ENCODE measurements at places on chromosomes 13 and 19.

- DNase-seq = no peak
Measured at GRCh38 chr19:45182758-45183157, 4.2 kb downstream of the BLOC1S3 start.

DNA sequence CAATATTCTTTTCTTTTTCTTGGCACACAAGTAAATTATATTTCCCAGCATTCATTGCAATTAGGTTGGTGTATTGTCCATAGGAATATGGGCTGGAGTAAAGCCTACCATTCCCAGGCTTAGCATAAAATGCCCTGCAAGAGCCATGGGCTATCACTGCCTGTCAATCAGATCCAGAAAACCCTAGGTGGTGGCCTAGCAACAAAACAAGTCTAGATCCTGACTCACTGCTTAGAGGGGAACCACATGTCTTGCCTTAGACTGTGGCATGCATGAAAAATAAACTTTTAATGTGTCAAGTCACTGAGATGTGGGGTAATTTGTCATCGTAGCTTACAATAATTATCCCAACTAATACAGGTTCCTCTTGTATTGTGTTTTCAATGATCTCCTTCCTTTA is 16.2 kb downstream of the SOX21 start:
- no peak for DNase-seq

DNA sequence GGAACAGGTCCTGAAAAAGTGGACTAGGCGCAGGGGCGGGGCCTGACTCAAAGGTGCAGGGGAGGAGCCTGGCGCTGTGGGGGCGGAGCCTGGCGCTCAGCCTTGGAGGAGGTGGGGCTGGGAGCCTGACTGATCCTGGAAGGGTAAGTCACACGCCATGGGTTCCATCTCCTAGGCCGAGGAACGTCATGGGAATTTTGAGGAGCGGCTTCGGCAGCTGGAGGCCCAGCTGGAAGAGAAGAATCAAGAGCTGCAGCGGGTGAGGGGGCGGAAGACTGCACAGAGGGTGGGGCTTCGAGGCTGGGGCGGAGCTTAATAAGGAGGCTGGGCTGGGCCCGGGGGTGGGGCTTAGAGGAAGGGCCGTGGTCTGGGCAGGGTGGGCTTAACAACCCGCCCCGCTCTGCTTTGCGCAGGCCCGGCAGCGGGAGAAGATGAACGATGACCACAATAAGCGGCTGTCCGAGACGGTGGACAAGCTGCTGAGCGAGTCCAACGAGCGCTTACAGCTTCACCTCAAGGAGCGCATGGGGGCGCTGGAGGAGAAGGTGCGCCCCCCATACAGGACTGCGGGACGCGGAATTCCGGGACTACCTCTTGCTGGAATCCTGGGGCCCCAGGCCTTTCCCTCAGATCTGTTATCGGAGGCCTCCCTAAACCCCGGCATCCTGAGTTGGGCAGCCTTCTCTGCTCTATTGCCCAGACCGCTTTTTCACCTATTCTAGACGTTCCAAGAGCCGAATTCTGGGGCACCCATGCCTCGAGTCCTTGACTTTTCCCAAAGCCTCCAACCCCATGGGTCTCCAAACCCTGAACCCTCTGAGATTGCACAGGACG is 14.5 kb downstream of the PPFIA3 start:
- DNase-seq = peak; percentile 34

DNA sequence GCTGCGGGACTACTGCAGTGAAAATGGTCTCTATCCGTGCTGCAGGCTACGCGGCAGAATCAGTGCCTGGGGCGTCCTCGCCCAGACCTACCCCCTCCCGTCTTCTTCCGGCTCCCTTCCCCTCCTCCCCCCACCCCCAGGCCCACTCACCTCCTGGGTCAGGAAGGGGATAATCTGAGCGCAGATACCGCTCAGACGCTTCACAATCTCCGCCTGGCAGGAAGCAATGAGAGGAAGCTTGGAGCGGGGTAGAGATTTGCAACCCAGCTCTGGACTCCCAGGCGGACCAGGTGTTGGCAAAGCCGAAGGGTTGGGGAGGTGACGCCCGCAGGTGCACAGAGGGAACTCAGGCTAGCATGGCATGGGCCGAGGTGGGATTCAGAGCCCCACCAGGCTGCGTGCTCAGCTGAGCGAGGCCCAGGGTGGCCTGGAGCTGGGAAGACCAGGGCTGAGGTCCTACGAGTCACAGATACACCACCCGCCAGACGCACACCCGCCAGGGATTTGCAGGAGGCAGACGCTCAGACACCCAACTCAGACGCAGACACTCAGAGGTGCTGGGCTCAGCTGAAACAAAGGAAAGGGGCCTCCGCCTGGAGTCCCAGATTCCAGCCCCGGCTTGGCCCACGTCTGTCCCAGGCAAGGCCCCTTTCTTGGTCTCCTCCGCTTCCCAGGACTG is 4.1 kb downstream of the TLE2 start:
- DNase-seq = no peak

- DNase-seq = no peak
Measured at GRCh38 chr13:56424246-56424645, 716.5 kb upstream of the PRR20A start.

DNA sequence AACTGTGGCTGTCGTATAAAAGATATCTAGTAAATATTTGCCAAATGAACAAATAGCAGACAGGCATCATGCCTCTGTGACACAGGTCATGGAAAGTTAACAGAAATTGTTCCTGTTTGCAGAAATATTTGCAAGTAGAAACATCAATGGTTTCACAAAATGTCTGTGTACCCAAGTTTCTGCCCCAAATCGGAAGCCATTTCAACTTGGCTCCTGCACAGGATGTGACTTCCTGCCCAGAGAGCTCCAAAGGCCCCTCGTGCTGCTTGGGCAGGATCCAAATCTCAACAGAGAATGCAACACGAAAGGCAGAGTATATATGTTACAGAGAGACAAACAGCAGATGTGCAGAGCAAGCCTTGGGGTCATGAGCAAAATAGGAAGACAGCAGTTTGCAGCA is 95.5 kb upstream of the SERP2 start:
- no peak for DNase-seq

DNA sequence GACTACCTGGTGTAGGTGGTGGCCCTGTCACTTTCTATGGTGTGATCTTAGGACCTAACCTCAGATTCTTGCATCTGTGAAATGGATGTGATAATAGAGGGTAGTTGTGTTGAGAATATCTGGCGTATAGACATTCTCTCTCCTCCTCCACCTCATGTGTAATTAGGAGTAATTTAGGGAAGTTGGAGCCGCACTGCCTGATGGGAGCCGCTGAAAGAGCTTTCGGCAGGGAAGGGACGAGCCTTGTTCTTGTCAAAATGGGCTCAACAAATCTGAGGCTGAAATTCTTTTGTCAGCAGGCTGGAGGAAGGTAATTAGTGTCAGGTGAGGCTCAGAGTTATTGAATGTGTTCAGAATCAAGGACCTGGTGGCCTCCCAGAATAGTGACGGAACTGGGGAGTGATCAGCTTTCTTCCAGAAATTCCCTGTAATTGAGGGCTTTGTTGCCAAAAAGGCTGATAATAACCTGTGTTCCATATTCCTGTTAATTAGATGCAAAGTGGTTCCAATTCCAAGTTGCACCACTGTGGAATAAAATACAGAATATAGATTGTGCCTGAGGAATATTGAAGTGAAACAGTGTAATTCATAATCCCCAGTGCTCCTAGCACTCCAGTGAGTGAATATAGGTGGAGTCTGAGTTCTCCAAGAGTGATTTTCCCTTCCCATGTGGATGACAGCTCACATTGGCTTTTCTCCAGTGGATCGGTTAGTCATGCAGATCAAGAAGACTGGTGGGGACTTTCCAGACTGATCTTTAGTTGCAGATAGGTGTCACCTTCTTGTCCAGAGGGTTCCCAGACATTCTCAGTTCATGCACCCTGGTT is 47.5 kb downstream of the SPATA13 start:
- DNase-seq = no peak

GRCh38 chr19:6172074-6172863 is 36.8 kb downstream of the ACSBG2 start:
- no peak for DNase-seq

DNA sequence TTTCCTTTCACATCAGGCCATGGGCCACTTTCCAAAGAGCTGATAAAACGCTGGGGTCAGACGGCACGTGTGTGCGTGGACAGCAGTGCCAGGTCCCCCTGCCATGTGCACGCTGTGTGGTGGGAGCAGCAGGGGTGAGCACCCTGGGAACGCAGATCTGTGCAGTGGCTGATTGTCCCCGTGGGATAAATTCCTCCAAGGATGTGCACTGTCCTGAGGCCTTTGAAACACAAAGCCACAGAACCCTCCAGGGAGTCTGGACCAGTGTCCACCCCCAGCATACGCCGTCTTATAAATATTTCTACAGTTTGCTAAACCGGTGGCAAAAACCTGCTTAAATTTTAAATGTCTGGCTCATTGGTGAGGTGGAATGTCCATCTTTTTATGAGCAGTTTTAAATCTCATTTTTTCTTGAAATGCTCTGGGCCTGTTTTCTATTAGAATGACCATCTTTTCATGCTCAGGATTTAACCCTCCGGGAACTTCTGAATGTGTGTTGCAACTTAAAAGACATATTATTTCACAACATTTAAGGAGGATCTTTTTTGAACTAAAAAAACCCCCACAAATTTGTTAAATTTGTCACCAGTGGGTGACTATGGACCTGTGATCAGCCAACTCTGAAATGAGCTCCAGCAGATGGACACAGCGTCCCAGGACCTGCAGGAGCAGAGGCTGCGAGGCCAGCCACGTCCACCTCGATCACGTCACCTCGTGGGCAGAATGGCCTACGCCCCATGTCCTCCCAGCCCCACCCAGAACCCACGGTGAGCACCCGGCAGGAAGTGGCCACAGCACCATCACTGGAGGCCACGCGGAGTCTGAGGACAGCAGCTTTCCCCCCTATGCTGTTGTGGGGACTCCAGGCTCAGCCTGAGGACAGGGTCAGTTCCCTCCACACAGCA is 68.6 kb downstream of the RASA3 start:
- DNase-seq = peak; percentile 58

- no peak for DNase-seq
Measured at GRCh38 chr13:24288870-24289269, 20.5 kb upstream of the C1QTNF9 start.

- DNase-seq = peak; percentile 16
Measured at GRCh38 chr19:40223135-40223822, 3.2 kb downstream of the CCNP start.

All from CD4-positive, alpha-beta T cell (primary cell).